ENCODE measurements at places on chromosomes 7 and 10.

GRCh38 chr7:4791738-4792536 lies 16.5 kb downstream of the AP5Z1 start:
- peak; percentile 69 for DNase-seq

GRCh38 chr7:66267249-66267648 lies 62.1 kb downstream of the TPST1 start:
- no peak for DNase-seq

GRCh38 chr10:112203328-112204076 lies 19.9 kb upstream of the GPAM start:
- DNase-seq: no peak

DNA sequence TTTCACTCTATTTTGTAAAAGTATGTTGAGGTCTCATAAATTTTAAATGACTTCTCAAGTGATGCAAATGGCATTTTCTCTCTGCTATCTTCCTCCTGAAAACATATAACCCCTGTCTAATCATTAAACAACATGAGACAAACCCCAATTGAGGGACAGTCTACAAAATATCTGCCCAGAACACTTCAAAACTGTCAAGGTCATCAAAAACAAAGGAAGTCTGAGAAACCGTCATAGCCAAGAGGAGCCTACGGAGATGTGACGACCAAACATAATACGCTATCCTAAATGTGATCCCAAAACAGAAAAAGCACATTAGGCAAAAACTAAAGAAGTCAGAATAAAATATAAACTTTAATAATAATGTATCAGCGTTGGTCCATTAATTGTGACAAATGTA lies 282.3 kb upstream of the SEMA3C start:
- DNase-seq: no peak
